ENCODE measurements at places on chromosomes 7 and 10.

DNA sequence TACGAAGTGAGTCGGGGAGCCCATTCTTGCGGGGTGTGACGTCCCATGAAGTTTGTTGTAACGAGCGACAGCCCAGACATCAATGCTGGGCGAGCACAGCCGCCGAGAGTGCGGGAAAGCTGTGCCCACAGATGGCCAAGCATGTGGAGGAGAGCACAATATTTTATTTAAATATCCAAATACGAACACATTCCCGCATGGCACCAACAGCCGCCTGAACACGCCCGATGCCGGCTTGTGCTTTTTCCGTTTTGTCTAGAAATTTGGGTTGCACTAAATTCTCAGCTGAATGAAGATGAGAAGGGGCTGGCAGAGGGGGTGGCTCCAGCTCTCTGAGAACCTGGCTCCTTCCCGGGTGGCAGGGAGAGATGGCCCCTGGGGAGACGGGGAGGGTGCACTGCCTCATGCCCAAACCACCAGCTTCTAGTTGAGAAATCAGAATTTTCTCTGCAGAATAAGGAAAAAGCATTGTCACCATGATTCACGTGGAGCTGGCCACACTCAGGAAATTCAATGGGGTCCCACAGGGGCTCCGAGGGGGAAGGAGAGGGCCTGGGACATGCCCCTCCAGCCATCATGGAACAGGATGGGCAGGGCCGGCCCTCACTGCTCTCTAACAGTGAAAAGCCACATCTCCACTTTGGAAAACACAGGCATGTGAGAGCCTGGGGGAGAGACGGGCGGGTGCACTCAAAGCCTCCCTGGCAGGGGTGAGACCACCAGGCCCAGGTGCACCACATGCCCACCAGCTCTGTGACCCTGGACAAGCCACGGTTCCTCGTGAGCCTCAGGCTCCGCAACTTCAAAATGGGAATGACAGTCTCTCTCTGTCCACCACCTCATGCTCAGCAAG, 48.3 kb downstream of the EBF3 start:
- no peak for DNase-seq

- no peak for DNase-seq
Observed at GRCh38 chr7:124497176-124497575, 268.4 kb downstream of the GPR37 start.

DNA sequence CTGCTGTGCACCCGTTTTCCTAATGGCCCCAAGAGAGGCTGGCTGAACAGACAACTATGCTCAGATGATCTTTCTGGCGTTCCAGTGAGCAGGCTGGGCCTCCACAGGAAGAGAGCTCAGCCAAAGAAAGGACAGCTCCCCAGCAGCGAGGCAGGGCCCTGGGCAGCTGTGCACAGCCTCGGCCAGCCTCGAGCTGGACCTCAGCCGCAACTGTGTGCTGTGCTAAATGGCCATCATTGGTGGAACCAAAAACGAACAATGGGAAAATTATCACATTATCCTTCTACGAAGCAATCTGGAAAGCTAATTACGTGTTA, 97.5 kb downstream of the CTBP2 start:
- DNase-seq: no peak

DNA sequence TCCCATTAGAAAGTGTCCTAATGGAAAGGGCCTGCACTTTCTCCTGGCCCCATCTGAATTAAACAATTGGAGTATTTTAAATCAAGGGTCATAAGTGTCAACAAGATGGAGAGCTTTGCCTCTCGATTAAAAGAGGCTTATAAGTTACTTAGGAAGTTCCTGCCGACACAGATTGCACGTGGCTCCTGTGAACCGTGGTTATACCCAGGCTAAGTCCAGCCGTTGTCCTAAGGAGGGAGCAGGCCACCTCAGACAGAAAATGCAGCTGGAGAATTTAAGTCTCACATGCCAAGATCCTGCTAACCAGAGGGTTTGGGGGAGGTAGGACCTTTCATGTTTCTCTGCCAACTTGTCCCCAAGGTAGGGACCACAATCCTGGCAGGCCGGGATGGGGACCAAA, 626.5 kb upstream of the GALNT17 start:
- DNase-seq: no peak

DNA sequence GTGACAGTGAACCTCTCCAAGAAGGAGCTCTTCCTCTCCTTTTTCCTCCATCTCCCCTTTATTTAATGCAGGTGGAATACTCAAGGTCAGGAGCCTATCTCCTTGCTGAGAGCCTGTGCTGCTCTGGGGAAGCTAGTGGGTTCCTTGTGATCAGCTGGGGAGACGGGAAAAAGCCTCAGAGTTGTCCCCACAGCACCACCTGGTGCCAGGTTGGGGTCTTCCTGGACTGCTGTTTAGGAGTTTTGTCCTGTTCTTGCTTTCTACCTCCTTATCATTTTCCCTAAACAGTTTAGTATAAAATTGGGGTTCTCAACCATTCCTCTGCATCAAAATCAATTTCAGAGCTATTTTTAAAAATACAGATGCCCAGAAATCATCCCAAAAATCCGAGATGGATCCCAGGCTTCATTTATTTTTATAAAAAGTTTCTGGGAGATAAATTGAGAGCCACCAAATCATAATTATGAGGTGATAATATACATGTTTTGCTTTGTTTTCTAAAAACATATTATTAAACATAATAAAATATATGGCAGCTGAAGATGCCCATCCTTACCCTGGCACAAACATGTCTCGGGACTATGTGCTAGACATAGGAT, 44.3 kb downstream of the MACC1 start:
- DNase-seq: peak; percentile 41

- peak; percentile 17 for DNase-seq
Observed at GRCh38 chr10:14093730-14094484, 236.8 kb downstream of the FRMD4A start.

DNA sequence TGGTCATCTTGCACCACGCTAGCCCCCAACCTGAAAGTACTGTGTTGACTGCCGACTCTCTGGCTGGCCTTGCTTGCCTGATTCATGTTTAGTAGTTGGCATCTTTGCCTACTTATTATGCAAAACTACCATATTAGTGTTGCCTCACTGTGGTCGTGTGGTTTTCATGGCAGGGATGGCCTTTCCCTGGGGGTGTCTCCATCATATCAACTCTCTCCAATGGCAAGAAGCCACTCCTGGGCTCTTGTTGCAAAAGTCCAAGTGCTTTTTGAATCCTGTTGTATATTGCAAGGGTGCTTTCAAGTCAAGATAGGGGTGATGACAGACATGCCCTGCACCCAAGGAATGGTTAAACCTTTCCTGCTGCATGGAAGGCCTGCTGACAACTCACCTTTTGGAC, 39.4 kb downstream of the ABLIM1 start:
- DNase-seq: no peak

DNA sequence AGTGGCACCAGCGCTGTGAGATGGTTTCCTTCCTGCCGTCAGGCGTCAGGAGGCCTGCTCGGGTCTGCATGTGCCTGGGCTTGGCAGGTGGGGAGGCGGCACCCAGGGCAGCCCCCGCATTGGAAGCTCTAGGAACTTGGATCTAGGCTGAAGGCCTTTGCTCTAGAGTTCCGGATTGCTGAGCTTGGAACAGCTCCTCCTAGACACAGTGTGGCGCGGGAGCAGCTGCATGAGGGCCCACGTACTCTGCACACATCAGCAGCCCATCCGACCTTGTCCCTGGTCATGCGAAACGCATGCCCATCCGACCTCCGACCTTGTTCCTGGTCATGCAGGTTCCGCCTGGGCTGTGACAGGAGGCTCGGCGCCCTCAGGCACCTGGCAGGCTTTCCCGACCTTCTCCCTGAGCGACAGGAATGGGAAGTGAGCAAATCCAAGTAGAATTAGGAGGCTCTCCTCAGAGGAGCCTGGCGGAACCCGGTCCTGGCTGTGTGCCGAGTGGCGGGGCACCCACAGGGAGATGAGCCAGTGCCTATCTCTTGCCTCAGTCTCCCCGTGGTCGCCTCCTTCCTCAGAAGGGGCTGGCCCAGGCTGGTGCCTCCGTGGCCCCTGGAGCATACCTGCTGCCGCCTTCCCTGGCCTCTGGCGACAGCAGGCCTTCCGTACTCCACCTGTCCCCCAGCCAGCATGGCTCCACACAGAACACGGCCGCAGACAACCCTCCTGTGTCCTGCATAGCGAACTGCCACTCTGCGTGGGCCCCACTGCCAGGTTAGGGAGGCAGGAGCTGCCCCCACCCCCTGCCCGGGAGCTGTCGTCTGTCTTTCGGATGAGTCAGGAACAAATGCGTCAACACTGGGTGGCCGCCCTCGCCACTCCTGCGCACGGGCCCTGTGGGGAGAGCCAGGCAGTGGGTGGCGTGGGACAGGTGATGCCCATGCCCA, 12.0 kb downstream of the GET4 start:
- DNase-seq: no peak

GRCh38 chr7:122584676-122585251, 114.2 kb downstream of the RNF133 start:
- DNase-seq: no peak

DNA sequence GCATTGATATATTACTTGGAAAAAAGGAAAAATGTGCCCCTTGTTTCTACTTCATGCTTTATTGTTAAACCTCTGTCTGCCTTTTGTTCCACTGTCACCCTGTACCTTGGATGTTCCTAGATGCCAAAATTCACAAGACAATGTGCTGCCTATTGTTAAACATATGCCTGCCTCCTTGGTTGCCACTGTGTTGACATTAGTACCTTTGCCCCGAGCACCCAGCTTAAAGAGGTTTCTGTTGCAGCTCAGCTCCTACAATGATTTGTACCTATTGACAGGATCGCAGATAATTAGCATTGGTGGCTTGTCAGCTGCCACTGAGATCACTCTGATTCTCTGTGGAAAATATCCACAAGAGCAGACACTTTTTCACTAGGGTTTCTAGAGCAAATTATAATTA, 188.0 kb downstream of the KCND2 start:
- no peak for DNase-seq

DNA sequence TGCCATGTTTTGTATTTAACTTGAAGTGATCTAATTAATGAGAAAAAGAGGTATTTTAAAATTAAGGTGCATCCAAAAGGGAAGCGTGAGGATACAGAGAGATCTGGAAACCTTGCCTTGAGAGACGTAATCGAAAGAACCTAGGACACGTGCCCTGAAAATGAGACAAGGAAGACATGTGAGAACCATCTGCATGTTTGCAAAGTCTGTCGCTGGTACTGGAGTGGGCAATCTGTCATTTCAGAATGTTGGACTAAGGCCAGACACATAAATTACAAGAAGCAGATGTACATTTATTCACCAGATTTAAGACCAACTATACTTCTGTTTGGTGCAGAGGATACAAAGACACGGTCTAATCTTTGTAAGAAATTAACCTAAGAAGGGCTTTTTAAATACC, 9.2 kb downstream of the AGR2 start:
- DNase-seq: no peak

DNA sequence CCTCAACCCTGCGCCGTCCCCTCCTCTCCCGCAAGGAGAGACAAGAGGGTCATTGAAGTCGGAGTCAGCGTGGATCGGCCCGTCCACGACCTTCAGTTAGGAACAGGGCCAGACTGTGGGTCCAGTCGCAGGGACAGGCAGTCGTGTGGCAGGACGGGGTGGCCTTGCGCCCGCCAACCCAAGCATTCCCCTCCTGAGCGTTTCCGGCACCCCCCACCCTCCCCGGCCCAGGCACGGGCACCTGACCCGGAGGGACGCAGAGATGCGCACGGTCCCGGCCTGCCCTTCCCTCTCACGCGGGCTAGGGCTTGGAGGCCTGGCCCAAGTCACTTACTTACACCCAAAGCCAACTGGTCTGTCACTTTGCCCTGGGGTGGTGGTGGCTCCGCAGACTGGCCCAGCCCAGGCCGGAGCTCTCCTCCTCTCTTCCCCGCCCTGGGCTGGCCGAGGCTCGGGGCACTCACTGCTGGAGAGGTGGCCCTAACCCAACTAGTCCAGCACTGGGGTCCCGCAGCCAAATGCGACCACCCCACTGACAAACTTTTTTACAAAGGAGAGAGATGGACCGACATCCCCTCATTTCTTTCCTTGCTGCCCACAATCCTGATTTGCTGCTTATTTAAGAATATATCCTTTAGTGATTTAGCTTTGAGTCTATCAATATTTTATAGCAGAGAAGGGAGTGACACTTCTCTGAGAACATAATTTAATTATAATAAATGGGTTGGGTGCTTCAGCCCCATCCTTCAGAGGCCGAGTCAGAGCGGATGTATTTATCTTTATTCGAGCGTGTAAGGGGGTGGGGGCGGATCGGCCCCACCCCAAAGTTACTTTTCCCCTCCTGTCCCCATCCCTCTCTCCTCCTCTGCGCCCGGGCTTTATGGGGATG, 1.2 kb upstream of the UNCX start:
- DNase-seq: no peak

GRCh38 chr10:62053860-62054259, 152.4 kb downstream of the ARID5B start:
- no peak for DNase-seq

DNA sequence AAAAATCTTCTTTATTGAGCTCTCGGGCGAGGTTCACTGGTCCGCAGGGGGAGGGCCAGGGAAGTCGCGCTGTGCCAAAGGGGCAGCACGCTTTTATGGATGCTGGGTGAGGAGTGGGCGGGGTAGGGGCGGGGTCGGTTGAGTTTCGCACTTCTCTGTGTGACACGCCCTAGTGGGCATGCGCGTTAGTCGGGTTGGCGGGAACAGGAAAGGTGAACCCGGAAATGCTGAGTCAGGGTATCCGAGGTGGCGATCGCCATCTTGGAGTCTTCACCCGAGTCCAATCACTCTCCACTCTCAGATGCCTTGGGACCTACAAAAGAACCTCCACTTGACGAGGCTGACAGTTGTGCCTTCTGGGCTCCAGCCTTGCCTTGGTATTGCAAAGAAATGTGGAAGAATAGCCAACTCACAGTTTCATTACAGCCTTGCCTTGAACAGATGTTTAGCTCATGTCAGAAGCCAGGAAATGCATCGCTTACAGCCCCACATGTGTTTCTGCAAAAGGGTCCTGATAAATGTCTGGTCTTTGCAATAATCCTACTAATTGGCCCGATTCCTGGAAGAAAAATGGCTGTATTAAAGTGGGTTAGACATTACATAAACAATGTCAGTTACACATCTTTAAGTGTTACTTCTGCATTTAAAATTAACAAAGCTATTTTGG, 64.1 kb downstream of the AHR start:
- DNase-seq: no peak

- no peak for DNase-seq
Observed at GRCh38 chr7:10083766-10084165, 889.9 kb upstream of the PHF14 start.

GRCh38 chr7:37592366-37592765, 91.2 kb upstream of the GPR141 start:
- DNase-seq: no peak

DNA sequence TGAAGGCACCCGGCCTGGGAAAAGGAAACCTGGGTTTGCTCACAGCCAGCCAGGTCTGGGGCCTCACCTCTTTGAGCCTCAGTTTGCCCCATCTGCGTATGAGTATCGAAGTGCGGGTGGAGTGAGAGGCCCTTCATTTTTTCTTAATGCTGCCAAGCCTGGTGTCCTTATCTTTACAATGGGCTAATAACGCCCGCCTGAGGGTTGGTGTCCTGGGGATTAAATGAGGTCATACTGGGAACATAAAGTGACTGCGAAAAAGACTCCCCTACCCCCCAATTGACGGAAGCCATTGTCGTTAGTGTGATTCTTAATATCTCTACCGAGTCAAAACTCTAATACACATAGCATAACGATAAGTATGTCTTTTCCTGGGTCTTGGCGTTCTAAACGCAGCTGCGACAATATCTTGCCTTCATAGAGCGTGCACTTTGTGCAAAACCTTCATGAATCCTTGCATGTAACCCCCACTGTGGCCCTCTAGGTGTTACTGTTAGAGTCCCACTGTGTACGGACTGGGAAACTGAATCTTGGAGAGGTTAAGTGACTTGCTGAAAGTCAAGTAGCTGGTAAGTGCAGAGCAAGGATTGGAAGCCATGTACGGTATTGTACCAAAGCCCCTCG, 11.4 kb upstream of the GRB10 start:
- DNase-seq: no peak
